D341Med (cell line): ENCODE measurements at places on chromosomes 6 and 20.

GRCh38 chr20:51285684-51286083 is 256.8 kb downstream of the NFATC2 start:
- DNase-seq = no peak

GRCh38 chr6:93218096-93218495 is 201.3 kb downstream of the EPHA7 start:
- DNase-seq = no peak

DNA sequence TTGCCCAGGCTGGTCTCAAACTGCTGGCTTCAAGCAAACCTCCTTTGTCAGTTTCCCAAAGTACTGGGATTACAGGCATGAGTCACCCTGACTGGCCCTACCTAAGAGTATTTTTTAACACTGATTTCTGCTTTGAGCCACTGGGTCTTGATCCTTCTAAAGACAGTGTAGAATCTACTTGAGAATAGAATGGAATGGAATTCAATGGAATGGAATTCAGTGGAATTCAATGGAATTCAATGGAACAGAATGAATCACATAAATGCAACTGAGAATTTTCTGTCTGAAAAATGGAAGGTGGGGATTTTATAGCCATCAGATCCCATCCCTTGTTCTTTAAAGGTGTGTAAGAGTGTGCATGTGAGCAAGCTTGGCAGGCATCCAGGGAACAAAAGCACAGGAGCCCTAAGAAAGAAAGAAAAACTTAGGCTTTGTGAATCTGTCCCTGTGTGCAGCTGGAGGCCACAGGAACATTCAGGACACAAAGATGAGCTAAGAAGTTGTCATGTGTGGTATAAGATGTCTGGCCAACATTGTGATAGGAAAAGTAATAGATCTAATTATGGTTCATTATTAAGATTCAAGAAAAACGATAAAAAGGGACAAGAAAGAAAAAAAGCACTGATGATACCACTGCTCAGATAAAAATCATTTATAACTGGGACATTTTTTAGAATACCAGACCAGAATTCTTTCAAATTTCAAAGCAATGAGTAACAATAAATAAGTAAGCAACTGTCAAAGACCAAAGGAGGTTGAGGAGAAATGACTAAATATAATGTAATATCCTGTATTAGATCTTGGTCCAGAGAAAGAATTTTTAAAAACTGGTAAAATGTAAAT is 681.0 kb upstream of the GJE1 start:
- no peak for DNase-seq

GRCh38 chr6:25172819-25173218 is 106.4 kb upstream of the CARMIL1 start:
- no peak for DNase-seq

DNA sequence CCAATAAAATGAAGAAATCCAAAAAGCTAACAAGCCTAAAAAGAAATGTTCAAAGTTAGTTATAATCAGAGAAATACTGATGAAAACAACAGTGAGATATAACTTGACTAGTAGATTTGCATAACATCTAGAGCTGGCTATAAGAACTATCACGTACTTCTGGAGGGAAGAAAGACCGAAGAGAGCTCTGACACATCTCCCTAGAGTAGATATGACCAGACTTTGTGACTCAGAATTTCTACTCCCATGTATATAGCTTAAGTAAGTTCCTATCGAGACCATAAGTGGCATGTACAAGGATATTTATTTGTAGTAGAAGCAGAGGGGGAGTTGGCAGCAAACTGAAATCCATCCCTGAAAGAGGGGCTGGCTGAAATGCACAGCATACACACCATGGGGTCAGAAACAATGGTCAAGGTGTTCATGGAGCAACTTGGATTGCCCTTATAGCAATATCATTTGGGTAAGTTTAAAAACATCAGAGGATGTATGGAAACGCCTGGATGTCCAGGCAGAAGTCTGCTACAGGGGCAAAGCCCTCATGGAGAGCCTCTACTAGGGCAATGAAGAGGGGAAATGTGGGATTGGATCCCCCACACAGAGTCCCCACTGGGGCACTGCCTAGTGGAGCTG is 25.6 kb upstream of the IL17A start:
- DNase-seq = no peak

GRCh38 chr6:26223228-26223627 is 136.0 kb downstream of the HFE start:
- no peak for DNase-seq

- DNase-seq = no peak
These were observed 170.8 kb downstream of the SASH1 start for GRCh38 chr6:148513145-148514071.

DNA sequence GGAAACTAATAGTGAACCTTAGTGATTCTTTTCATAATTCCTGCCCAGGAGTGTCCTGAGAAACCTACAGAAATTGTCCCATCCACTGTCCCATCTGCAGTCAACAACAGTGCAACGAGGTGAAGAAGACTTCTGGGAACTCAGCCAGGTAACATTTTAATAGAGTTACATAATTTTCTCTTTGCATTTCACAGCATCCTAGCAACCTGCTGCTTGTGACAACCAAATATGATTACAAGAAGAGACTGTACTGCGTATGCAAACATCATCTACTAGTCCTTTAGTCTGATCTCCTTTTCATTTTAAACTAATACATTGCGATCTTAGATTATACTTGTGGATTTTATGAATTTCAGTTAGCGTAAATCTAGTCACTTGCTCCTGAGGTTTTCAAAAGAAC is 951.6 kb downstream of the TFAP2A start:
- DNase-seq = no peak

GRCh38 chr6:11214901-11215300 is 17.6 kb downstream of the NEDD9 start:
- no peak for DNase-seq

DNA sequence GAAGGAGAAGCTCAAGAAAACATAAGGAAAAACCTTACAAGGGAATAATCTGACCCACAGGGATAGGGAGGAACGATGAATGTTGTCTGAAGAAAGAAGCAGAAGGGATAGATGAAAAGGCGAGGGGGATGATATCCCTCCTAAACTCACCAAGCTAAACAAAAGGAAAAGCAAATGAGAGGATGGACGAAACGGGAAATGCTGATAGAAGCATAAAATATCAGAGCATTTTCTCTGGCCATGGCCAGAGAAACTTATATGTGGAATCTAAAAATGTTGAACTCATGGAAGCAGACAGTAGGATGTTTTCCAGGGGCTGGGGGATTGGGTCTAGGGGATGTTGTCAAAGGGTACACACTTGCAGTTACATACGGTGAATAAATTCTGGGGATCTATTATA is 148.4 kb upstream of the FOXQ1 start:
- no peak for DNase-seq

GRCh38 chr20:22692119-22692475 is 107.7 kb upstream of the FOXA2 start:
- DNase-seq = no peak

DNA sequence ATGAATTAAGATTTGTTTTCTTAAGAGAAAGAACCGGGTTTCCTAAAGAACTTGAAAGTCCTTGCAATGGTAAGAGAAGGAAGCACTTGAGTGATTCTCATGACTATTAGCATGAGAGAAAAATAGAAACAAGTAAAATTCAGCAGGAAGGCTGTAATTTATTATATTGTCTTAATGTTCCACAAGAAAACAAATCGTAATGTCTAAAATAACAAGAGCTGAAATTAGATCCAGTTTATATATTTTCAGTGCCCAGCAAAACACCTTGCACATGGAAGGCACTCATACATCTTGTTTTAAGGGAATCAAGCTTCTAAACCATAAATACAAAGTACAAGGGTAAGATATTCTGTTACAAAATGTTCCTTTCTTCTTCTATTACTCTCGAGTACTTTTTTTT is 229.4 kb upstream of the PLN start:
- no peak for DNase-seq
